ENCODE measurements at places on chromosomes 16 and 17. TPM values are rescaled to one million over a fixed set of nuclear protein-coding genes. Genes with fewer than 3 reads are reported as not detected.

The TNRC6C gene
- 4.6 TPM for total RNA-seq

The CFAP97D1 gene
- under 0.01 TPM for total RNA-seq

The HBM gene
- not detected for total RNA-seq

The PSMD7 gene
- 83.3 TPM for total RNA-seq

The CRISPLD2 gene
- 3.1 TPM for total RNA-seq

The CTRB2 gene
- total RNA-seq = not detected

The DRC7 gene
- not detected for total RNA-seq

The ADAT1 gene
- total RNA-seq = 83.2 TPM

The LRRC75A gene
- 0.73 TPM for total RNA-seq

The SNAI3 gene
- not detected for total RNA-seq

The SCN4A gene
- not detected for total RNA-seq

The ASPHD1 gene
- 2.5 TPM for total RNA-seq

The DNAH9 gene
- 1.5 TPM for total RNA-seq

The ZNF469 gene
- 0.36 TPM for total RNA-seq

The PRR15L gene
- not detected for total RNA-seq

The CUEDC1 gene
- 14.1 TPM for total RNA-seq

The IL21R gene
- total RNA-seq = under 0.01 TPM

The PDILT gene
- total RNA-seq = not detected

The RHBDF2 gene
- 27.0 TPM for total RNA-seq

The ZSCAN10 gene
- total RNA-seq = not detected

The KRT33B gene
- not detected for total RNA-seq

The CHMP1A gene
- 107 TPM for total RNA-seq

The CBX8 gene
- total RNA-seq = 4.5 TPM

The CLDN7 gene
- 1.2 TPM for total RNA-seq

The ZG16B gene
- not detected for total RNA-seq

The RNF157 gene
- total RNA-seq = 27.6 TPM

The CCDC78 gene
- total RNA-seq = 5.1 TPM

The C16orf46 gene
- total RNA-seq = 0.33 TPM
